Upper lobe of left lung (tissue), 6 donors: ENCODE measurements at places on chromosomes 4 and X. TPM values are rescaled to one million over a fixed set of nuclear protein-coding genes. Genes with fewer than 3 reads are reported as not detected.

The NUDT9 gene
- 43.2 TPM for total RNA-seq

GRCh38 chr4:176020481-176021085 is 45.1 kb upstream of the WDR17 start:
- H3K4me1 ChIP-seq: no peaks in the 10 kb centered on the region
- DNase-seq: no peak
- no peak overlapping the region for H3K27ac ChIP-seq
- H3K36me3 ChIP-seq: no peaks in the 10 kb centered on the region
- no peaks in the 10 kb centered on the region for H3K27me3 ChIP-seq
- no peak overlapping the region for H3K4me3 ChIP-seq

GRCh38 chr4:170079981-170080380 is 9.8 kb downstream of the AADAT start:
- H3K27ac ChIP-seq: no peak overlapping the region
- no peaks in the 10 kb centered on the region for H3K27me3 ChIP-seq
- H3K36me3 ChIP-seq: peaks cover 10% of the 10 kb centered on the region
- H3K4me3 ChIP-seq: no peak overlapping the region
- no peaks in the 10 kb centered on the region for H3K4me1 ChIP-seq

GRCh38 chr4:79497001-79497400 is 89.0 kb upstream of the GK2 start:
- no peaks in the 10 kb centered on the region for H3K4me1 ChIP-seq
- no peaks in the 10 kb centered on the region for H3K27me3 ChIP-seq
- no peak overlapping the region for H3K4me3 ChIP-seq
- H3K27ac ChIP-seq: no peak overlapping the region
- no peak for DNase-seq

The ERAS gene
- total RNA-seq: not detected

The RPL39 gene
- 1,575 TPM for total RNA-seq

GRCh38 chr4:150130933-150131332 is 52.7 kb downstream of the DCLK2 start:
- DNase-seq: no peak
- peaks cover 5% of the 10 kb centered on the region for H3K4me1 ChIP-seq
- H3K27me3 ChIP-seq: no peaks in the 10 kb centered on the region
- no peaks in the 10 kb centered on the region for H3K36me3 ChIP-seq
- no peak overlapping the region for H3K4me3 ChIP-seq

DNA sequence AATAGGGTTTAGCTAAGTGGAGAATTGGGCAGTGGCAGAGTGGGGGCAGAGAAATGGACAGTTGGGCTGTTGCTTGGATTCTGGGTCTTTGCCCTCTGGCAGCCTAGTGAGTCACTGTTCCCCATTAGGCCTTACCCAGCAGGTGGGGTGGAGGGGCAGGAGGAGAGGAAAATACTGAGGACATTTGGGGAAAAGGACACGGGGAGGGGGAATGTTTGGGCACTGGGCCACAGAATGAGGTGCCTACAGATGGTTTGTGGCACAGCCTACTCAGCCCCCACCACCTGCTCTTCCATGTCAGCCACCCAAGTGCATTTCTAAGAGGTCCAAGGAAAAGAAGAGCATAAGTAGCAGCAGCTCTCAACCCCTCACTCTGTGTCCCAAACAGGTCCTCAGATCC is 13.0 kb downstream of the SLC16A2 start:
- H3K4me1 ChIP-seq: no peaks in the 10 kb centered on the region
- no peaks in the 10 kb centered on the region for H3K36me3 ChIP-seq
- H3K4me3 ChIP-seq: no peak overlapping the region
- no peak overlapping the region for H3K27ac ChIP-seq
- no peak for DNase-seq

The CT45A2 gene
- not detected for total RNA-seq

- no peaks in the 10 kb centered on the region for H3K4me1 ChIP-seq
- H3K4me3 ChIP-seq: no peak overlapping the region
- no peaks in the 10 kb centered on the region for H3K36me3 ChIP-seq
Observed at GRCh38 chr4:33649471-33649870, 2594.8 kb downstream of the ARAP2 start.
